Activated CD4-positive, alpha-beta T cell treated with anti-CD3 and anti-CD28 coated beads, Interleukin-2, amount 10 ng/mL, durations not matched to agents 7 days and 5 days (primary cell): ENCODE measurements at places on chromosomes 4 and X. TPM values are rescaled to one million over a fixed set of nuclear protein-coding genes. Genes with fewer than 3 reads are reported as not detected.

DNA sequence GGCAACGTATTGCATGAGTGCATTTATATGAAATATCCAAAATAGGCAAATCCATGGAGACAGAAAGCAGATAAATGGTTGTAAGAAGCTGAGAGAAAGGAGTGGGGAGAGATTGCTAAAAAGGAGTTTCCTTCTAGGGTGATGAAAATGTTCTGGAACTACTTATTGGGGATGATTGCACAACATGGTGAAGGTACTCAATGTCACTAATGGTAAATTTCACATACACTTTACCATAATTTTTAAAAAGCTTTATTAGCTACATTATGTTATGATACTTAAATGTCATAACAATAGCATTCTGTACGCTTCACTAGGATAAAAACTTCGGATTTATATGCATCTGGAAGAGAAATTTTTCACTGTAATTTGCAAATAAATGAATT, 56.7 kb upstream of the WDR19 start:
- H3K4me1 ChIP-seq = peaks cover under 1% of the 10 kb centered on the region
- DNase-seq = no peak
- no peaks in the 10 kb centered on the region for H3K27me3 ChIP-seq
- peaks cover 31% of the 10 kb centered on the region for H3K36me3 ChIP-seq
- no peak overlapping the region for H3K27ac ChIP-seq

DNA sequence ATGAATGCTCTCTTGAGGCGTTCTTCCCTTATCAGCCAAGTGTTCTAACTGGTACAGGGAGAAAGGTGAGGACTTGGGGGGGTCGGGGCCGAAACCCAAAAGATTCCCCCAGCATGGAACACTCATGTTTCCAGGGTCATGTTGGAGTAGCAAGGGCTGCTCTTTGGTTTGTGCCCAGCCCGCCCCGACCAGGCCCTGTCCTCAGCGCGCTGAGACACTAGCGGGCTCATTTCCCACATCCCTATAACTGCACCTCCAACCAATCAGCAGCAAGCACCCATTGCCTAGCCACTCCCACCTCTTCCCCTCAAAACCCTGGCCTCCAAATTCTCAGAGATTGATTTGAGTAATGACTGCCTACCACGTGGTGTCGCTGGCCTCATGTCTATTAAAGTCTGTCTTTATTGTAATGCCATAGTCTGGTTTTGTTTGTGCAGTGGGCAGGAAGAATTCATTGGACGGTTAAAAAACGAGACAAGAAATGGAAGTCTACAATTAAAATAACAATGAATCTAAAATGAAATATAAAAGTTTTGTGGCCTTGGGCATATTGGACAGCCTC, 1928.4 kb downstream of the STIM2 start:
- H3K27ac ChIP-seq = no peak overlapping the region
- no peak for DNase-seq
- no peaks in the 10 kb centered on the region for H3K36me3 ChIP-seq
- H3K4me3 ChIP-seq = no peak overlapping the region

DNA sequence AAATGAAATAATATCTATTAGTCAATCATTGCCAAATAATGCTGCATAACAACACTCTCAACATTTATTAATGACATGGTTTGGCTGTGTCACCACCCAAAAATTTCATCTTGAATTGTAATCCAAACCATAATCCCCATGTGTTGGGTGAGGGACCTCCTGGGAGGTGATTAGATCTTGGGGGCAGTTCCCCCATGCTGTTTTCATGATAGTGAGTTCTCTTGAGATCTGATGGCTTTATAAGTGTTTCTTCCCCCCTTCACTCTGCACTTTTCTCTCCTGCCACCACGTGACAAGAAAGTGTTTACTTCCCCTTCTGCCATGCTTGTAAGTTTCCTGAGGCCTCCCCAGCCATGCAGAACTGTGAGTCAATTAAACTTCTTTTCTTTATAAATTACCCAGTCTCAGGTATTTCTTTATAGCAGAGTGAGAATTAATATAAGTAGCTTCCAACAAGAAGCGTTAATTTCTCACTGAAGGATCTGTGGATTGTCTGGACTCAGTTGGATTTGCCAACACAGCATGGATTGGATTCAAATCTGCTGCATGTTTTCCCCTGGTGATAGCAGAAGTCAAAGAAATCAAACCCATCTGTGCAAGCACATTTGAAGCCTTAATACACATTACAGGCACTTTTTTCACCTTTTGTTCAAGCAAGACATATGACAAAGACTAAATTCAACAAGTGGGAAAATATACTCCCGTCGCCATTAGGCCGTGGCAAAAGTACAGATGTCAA, 216.6 kb downstream of the PDGFC start:
- H3K27ac ChIP-seq = no peak overlapping the region
- H3K4me3 ChIP-seq = no peak overlapping the region
- H3K27me3 ChIP-seq = no peaks in the 10 kb centered on the region
- H3K4me1 ChIP-seq = no peaks in the 10 kb centered on the region
- no peak for DNase-seq

DNA sequence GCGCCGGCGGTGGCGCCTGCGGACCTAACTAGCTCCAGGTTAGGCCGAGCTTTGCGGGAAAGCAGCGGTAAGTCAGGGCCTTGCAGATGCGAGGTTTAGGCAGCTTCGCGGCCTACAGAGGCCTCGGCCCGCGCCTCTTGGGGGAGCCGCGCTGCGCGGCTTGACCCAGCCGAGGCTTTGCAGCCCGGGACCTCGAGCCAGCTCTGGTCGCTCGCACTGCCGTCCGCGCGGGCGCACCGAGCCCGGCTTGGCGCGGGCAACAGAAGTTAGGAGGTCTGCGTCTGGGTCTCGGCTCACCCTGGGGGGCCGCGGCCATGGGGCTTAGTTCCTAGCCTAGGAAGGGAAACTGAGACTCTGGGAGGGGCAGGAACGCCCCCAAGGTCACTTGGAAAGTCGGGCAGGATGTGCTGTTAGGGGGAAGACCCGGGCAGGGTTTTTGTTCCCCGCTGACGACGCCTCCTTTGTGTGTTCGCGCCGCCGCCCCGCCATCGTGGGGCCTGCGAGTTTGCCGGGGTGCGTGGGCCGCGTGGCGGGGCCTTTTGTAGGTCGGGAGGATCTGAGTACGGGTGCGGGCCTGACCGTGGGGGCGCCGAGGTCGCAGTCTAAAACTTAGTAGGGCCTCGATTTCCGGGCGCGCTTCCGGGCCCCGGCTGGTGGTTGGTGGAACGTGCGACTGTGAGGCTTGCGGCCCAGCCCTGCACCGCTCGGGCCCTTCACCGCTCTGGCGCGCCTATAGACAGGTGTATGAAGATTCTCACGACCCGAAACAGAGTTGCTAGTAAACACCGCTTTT, 482 bp downstream of the RNF4 start:
- no peaks in the 10 kb centered on the region for H3K27me3 ChIP-seq
- peak overlapping the region; percentile 99 for H3K27ac ChIP-seq
- H3K36me3 ChIP-seq = peaks cover 48% of the 10 kb centered on the region
- H3K4me1 ChIP-seq = peaks cover 52% of the 10 kb centered on the region
- DNase-seq = peak; percentile 82
- peak overlapping the region; percentile 98 for H3K4me3 ChIP-seq

- no peak overlapping the region for H3K27ac ChIP-seq
- H3K4me1 ChIP-seq = no peaks in the 10 kb centered on the region
- no peak overlapping the region for H3K4me3 ChIP-seq
- H3K36me3 ChIP-seq = no peaks in the 10 kb centered on the region
Observed at GRCh38 chrX:22043872-22044271, 11.7 kb downstream of the PHEX start.

DNA sequence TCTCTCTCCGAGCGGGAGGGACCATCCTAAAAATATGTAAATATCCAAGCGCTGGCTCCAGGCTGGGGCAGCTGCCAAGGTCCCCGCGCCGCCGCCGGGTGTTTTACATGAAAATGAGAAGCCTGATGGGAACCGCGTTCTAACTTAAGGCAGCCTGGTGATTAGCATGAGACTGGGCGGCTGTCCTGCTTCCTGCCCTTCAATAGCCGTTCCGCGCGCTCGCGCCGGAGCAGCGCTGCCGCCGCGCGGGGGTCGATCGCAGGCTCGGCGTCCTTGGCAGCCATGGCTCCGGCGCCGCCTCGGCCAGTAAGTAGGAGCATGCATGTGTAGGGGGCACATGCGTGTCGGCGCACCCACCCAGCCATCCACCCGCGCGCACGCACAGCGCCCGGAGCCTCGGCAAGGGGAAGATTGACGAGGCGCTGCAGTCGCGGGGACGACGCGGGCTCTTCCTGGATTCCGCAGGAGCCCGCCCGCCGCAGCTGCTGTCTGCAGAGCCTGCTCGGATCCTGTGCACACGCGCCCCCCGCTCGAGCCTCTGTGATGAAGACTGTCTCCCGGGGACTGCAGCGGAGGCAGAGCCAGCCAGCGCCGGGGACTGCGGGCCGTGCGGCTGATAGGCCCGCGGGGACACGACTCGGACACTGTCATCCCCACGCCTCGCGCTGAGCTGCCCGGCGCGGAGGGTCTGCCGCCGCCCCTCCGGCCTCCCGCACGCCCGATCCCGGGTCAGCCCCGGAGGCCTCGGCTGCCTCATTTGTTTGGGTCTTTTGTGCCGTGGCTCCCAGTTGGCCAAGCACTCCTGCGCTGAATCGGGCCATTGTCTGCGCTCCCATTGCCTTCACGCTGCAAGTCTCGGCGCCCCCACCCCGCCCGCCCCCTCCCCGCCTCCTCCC, 734 bp downstream of the STOX2 start:
- DNase-seq = peak; percentile 6
- H3K27me3 ChIP-seq = peaks cover 79% of the 10 kb centered on the region
- peaks cover 2% of the 10 kb centered on the region for H3K4me1 ChIP-seq
- H3K36me3 ChIP-seq = no peaks in the 10 kb centered on the region
- H3K27ac ChIP-seq = no peak overlapping the region

GRCh38 chrX:10505726-10506125, 114.7 kb downstream of the MID1 start:
- H3K27me3 ChIP-seq = no peaks in the 10 kb centered on the region
- DNase-seq = no peak
- no peaks in the 10 kb centered on the region for H3K36me3 ChIP-seq
- H3K4me1 ChIP-seq = no peaks in the 10 kb centered on the region
- H3K4me3 ChIP-seq = no peak overlapping the region

- H3K4me3 ChIP-seq = no peak overlapping the region
- H3K27ac ChIP-seq = no peak overlapping the region
- no peaks in the 10 kb centered on the region for H3K4me1 ChIP-seq
Observed at GRCh38 chrX:115372152-115372551, 82.6 kb downstream of the LUZP4 start.

DNA sequence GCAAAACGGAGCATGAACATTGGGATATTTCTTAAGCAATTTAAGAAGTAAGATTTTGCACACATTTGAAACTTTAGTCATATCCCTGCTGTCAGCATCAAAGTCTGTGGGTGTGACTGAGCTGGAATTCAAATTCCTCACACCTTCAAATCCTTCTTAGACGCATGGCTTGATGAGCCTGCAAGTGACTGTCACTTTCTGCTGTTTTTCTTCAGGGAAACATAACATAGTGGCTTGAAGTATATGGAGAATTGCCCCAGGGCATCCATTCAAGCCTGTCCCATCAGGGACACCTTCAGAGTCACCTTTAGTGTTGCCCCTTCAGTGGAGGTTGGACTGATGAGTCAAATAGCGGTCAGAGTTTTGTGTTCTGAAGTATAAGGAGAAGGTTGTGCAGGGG, 17.4 kb downstream of the FHDC1 start:
- H3K4me3 ChIP-seq = no peak overlapping the region
- no peaks in the 10 kb centered on the region for H3K4me1 ChIP-seq
- DNase-seq = no peak

- H3K4me1 ChIP-seq = no peaks in the 10 kb centered on the region
- H3K27me3 ChIP-seq = peaks cover 3% of the 10 kb centered on the region
- H3K4me3 ChIP-seq = no peak overlapping the region
- H3K27ac ChIP-seq = no peak overlapping the region
- DNase-seq = no peak
Observed at GRCh38 chr4:8920969-8921368, 49.3 kb upstream of the HMX1 start.

DNA sequence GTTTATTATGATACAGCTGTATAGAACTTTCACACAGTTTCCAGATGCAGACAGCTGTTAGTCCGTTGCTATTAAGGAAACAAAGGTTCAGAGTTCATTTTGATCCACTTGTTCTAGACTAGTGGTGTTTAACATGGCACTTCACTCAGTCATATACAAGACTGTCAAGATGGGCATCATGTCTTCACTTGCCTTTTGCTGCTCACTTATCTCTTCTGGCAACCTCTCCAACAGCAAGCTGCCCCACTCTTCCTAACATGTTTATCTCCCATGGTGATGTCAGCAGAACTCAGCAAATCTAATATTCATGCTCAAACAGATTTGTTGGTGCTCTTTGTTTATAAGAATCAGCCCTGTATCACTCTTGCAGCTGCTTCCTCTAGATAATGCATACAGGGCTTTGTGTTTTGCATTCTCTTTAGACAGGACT, 236.2 kb upstream of the HAND2 start:
- H3K27me3 ChIP-seq = no peaks in the 10 kb centered on the region
- H3K36me3 ChIP-seq = no peaks in the 10 kb centered on the region
- no peak overlapping the region for H3K4me3 ChIP-seq
- no peak for DNase-seq
- H3K27ac ChIP-seq = no peak overlapping the region

DNA sequence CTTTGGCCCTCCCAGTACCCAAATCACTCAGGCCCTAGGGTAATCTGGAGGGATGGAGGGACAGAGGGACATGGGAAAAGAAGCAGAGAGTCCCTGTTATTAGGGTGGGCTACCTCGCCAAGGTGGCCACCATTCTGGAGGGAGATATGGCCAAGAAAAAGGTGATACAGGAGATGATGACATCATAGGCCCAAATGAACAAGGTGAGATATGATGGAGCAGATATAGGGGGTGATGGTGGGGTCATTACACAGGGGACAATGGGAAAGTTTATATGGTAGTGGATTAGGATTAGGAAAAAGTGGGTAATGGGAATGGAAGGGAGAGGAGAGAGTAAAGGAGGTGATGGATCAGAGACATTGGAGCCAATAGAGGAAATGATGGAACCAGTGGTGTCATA, 12.9 kb upstream of the SYP start:
- H3K27ac ChIP-seq = no peak overlapping the region
- no peaks in the 10 kb centered on the region for H3K27me3 ChIP-seq
- H3K4me1 ChIP-seq = no peaks in the 10 kb centered on the region
- H3K36me3 ChIP-seq = no peaks in the 10 kb centered on the region
- DNase-seq = no peak
- no peak overlapping the region for H3K4me3 ChIP-seq

DNA sequence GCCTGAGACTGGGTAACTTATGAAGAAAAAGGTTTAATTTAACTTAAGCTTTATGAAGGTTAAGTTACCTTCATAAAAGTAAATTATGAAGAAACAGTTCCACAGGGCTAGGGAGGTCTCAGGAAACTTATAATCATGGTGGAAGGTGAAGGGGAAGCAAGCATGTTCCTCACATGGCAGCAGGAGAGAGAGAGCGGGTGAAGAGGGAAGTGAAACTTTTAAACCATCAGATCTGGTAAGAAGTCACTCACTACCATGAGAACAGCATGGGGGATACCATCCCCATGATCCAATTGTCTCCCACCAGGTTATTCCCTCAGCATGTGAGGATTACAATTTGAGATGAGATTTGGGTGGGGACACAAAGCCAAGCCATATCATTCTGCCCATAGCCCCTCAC, 944.7 kb upstream of the NDST4 start:
- no peaks in the 10 kb centered on the region for H3K4me1 ChIP-seq
- H3K27me3 ChIP-seq = no peaks in the 10 kb centered on the region
- no peak overlapping the region for H3K4me3 ChIP-seq
- H3K36me3 ChIP-seq = no peaks in the 10 kb centered on the region
- H3K27ac ChIP-seq = no peak overlapping the region

MMRN1 gene
- 0.52 TPM for total RNA-seq

DDIT4L gene
- total RNA-seq = not detected

BEND2 gene
- total RNA-seq = not detected

ADH6 gene
- not detected for total RNA-seq

SSX1 gene
- total RNA-seq = not detected

NOCT gene
- total RNA-seq = 6.8 TPM

ARHGAP4 gene
- 334 TPM for total RNA-seq

PAK3 gene
- total RNA-seq = not detected

RTL3 gene
- not detected for total RNA-seq
